AG10803 (cell line): ENCODE measurements at places on chromosomes 16 and 17.

DNA sequence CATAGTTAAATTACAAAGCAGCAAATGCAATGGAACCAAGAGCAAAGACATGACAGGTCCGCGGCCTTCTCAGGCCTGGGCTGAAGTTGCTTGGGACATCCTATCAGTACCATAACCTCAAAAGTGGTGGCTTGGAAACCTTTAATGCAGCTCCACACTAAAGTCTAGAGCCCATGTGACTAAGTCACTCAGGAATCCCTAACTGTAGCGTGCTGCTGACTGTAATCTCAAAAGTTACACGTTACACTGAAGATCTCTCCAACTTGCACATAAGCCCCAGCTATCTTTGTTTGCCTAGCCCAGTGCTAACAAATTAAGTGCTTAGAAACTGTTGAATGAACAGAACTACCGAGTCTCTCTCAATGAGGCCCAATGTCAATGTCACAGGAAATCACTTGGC lies 27.8 kb downstream of the NUP88 start:
- DNase-seq = no peak

DNA sequence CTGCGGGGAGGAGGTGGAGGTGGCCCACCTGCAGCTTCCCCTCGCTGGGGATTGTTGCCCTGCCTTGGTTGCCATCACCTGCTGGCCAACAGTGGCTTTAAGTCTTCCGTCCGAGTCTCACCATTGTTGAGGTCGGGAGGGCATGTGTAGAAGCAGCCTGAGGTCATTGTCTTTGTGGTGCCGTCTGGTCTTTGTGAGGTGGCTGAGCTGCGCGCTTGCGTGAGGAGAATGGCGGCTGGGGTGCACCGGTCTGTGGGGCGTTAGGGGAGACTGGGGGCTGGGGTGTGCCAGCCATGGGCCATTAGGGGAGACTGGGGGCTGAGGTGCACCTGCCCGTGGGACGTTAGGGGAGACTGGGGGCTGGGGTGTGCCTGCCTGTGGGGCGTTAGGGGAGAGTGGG lies 36.2 kb downstream of the ZNF750 start:
- no peak for DNase-seq

DNA sequence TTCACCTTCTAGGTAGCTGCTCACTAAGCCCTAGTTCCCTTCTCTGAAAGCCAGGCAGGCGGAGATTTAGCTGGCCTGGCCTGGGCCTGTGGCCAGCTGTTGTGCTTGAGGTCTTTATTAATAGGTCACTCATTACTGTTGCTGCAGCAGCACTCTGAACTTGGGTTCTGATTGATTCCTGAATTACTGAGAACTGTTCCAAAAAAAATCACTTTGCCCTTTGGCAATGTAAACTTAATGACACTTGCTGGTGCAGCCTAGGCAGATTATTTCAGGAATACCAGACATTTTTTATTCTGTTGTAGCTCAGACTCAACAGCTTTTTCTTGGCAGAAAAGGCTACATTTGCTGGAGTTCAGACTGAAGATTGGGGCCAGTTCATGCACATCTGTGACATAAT lies 2.7 kb downstream of the TOM1L1 start:
- DNase-seq = peak; percentile 60

DNA sequence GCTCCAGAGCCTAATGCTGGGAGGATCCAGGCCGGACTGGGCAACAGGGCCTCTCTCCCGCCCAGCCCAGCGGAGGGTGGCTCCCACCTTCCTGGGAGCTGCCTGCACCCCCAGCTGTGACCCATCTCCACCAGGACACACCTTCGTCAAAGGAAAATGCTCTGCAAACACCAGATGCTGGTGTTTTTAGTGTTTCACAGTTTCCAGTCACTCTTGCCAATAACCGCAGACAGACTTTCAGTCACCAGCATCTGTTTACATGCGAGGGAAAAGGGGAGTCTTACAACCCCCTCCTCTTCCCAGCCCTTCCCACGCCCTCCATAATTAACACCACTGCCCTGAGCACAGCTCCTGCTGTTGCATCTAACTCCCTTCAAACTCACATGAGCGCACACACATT lies 25.3 kb downstream of the KLHDC4 start:
- peak; percentile 73 for DNase-seq

- no peak for DNase-seq
These were observed 42.3 kb downstream of the TNRC6A start for GRCh38 chr16:24771779-24772157.

DNA sequence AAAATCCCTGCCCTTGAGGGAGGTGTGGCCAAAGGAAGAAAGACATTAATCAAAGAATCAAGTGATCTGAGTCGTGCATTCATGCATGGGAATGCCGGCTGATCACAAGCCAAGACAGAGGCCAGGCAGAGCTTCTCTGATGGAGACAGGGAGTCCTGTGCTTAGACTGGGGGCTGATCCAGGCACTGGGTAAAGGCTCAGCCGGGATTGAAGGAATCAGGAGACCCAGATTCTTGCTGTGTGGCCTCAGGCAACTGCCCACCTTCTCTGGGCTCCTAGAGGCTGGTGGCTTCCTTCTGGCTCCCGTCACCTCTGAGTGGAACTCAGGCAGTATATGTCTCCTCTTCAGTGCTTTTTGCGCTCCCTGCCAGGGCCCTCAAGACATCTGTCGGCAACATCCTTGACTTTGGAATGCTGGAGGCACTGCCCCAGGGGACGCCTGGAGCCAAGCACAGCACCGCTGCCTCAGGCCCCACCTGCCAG lies 17.7 kb downstream of the RAI1 start:
- no peak for DNase-seq

- no peak for DNase-seq
These were observed 21.3 kb downstream of the ZNF423 start for GRCh38 chr16:49834531-49835151.

DNA sequence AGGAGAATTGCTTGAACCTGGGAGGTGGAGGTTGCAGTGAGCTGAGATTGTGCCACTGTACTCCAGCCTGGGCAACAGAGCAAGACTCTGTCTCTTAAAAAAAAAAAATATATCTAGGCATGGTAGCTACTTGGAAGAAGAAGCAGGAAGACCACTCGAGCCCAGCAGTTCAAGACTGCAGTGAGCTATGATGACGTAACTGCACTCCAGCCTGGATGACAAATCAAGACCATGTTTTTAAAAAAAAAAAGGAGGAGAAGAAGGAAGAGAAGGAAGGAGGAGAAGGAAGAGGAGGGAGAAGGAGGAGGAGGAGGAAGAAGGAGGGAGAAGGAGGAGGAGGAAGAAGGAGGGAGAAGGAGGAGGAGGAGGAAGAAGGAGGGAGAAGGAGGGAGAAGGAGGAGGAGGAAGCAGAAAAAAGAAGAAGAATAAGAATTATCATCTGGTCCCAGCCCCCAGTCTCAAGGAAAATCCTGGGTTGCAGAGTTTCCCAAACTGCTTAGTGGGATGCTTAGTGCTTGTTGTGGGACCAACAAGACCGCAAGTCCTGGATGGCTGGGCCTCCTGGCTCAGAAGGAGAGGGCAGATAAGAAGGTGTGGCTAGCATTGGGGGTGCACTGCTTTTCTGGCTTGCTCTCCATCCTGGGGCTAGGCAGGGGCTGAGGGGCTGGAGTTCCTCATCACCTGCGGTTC lies 3.7 kb upstream of the DRC7 start:
- no peak for DNase-seq

- no peak for DNase-seq
These were observed 60.2 kb downstream of the EMP2 start for GRCh38 chr16:10519929-10520868.

GRCh38 chr17:75110234-75110937 lies 617 bp downstream of the ARMC7 start:
- DNase-seq = peak; percentile 18

DNA sequence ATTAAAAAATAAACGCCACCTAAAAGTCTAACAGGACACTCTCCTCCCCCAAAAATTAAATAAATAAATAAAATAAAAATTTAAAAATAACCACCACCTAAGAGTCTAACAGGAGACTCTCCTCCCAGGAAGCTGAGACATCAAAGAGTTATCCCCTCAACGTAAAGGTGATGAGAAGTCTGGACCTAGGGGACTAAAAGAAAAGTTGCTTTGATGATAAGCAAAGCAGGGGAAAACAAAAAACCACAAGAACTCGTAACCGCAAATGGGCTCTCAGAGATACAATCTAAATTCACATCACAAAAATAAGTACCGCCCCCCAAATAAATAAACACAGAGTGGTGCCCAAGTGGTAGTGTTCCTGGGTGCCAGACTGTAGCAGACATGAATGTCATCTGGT lies 412.2 kb downstream of the ZFHX3 start:
- DNase-seq = no peak

DNA sequence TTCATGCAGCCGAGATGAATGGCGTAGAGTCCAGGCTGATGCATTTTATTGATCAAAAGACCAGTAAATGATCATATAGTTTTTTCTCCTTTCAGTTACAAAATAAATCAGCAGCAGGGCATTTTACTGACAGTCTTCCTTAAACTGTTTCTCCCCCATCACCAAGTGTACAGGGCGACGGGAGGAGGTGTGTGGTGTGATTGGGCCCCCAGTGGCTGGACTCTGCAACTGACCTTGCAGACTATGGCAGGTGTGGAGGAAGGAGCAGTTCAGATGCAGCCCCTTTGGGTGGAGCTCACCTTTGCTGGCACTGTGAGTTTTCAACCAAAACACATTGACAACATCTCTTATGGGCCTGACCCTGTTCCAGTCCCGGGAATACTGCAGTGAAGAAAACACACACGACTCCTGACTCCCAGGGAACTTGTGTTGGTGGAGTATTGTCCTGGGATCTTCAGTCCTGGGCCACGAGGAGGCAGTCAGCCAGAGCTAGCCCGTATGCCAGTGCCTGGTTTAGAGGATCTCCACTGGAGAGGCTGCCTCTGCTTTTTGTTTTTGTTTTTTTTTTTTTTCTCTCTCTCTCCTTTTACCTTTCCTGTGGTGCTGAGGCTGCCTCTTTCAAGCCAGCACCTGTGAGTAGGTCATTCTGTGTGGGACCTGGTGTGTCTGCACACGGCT lies 29.8 kb downstream of the KIAA0513 start:
- no peak for DNase-seq

DNA sequence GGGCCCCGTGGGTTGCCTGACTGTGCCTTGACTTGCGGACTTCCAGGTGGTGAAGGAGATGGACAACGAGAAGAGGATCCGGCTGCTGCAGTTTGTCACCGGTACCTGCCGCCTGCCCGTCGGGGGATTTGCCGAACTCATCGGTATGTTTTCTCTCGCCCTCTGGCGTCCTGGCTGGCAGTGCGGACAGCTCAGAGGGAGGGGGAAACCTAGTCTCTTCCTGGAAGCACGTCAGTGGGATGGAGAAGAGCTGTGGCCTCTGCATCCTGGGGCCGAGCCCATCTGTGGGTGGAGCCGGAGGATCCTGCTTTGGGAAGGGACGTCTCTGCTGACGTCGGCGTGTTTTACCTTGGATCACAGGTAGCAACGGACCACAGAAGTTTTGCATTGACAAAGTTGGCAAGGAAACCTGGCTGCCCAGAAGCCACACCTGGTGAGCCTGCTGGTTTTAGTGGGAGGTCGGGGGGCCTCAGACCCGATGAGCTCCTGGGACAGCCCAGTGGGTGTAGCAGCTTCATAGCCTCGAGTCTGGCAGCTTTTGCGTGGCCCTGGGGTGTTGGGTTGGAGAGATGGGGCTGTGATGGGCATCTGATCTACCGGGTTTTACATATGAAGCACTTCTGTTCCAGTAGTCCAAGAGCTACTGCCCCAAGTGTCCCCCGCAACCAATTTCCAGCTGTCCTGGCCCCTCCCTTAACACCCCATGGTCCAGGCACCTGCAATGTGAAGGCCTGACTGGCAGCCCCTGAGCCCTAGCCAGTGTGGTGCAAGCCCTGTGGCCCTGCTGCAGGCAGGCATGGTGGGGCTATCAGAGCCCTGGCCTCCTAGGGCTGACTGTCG lies 11.9 kb upstream of the CLEC18A start:
- no peak for DNase-seq

- no peak for DNase-seq
These were observed 684 bp downstream of the SLX4 start for GRCh38 chr16:3610698-3611145.
